ENCODE measurements at places on chromosomes 1 and 21.

DNA sequence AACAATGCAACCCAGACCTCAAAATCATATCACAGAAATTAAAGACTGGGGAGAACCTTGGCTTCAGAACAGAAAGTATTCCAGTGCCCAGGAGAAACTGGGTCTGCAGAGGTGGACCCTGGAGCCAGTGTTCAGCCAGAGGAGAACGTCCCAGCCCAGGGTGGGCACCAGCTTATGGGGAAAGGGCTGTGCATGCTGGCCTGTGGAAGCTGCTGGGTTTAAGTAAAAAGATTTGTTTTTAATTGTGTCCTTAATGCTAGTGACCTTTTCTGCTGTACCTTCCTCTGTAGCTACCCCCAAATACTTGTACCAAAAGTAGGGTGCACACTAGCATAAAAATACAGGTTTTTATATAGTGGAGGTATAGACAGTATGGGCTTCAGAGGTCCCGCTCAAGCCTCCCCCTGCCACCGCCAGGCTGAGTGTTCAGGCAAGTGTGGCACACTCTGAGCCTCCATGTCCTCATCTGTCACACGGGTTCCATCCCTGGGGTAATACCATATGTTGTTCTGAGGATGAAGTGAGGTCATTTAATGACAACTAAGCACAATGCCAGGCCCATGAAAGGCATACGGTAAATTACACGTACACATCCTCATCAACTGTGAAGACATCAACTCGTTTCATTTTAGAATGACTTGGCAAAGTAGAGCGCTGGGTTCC lies 47.0 kb downstream of the SLC37A1 start:
- no peak for DNase-seq

GRCh38 chr1:209648931-209649776 lies 3.1 kb downstream of the LAMB3 start:
- DNase-seq: peak; percentile 91

DNA sequence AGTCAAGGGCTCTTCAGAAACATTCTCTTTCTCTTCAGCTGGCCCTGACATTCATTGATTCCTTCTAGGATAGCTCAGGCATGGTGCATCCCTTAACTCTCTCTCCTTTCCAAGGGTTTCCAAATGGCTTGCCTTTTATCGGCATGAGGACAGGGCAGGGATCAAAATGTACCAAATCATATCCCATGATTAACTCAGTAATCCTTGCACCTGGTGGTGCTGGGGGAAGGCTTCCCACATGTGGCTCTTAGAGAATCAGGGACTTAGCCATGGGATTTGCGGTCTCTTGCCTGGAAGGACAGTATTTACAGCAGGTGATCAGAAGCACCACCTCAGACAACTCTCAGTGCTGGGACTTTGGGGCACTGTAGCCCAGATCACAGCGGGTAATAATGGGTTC lies 46.2 kb upstream of the EDEM3 start:
- no peak for DNase-seq

DNA sequence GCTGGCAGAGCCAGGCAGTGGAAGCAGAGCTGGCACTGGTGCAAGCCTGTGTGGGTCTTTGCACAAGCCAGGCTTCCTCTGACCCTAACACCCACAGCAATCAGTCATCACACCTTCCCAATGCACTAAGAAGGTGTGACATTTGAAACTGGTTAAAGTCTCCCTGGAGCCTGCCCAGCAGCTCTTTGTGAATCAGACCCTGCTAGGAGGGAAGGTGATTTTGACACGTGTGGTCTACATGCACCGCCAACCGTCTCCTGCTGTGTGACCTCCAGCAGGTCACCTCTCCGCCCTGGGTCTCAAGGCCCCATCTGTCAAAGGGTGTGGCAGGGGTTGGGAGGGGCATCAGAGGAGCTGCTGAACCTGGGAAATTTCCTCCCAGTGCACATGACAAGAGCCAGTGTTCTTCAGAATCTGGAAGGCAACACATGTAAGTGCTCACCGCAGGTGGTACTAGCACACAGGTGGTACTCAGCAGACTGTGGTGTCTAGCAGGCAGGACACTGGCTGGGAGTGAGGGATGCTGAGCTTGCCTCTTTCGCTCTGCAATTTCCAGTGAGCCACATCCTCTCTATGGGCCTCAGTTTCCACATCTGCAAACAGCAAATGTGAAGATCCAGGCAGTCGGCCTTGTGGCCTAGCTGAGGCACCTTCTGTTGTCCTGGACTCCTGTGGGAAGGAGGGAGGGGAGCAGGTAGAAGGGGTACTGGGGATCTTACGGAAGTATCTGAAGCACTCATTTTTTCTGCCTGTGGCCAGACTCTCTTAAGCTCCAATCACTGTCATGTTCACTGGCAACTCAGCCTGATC lies 123.2 kb downstream of the DMRTB1 start:
- no peak for DNase-seq

DNA sequence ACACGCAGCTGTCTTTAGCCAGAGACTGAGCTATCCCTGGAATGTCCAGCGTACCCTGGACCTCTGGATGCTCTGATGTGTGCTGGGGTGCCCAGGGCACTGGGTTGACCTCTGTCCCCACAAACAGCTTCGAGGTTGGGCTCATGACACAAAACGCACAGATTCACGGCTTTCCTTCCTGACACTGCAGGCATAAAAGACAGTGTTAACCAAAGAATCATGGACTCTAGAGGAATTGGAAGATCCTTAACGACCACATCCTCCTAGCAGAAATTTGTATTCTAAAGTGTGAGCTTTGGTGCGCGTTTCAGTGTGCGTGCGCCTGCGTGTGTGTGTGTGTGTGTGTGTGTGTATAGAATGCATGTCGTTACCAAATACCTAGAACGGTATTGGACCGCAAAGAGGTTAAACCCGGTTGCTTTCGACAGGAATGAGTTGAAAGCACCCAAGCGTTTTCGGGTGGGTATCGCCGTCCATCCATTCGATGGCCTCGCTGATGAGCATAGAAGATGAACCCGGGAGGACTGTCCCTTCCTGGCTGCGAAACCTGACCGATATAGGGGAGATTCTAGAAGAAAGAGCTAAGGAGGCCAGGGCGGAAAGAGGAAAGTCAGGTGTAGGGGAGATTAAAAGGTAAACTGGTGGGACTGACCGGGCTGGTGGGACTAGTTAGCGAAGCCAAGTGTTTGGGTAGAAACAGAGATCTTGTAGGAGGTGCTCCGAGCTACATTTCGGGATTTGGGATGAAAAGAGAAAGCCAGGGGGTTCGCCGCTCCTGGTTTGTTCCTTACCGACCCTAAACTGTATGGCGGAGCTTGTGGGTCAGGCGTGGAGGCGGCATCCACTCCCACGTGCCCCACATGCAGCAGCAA lies 6.8 kb upstream of the LHX9 start:
- no peak for DNase-seq

GRCh38 chr1:21906173-21907078 lies 30.7 kb downstream of the HSPG2 start:
- DNase-seq: peak; percentile 30

DNA sequence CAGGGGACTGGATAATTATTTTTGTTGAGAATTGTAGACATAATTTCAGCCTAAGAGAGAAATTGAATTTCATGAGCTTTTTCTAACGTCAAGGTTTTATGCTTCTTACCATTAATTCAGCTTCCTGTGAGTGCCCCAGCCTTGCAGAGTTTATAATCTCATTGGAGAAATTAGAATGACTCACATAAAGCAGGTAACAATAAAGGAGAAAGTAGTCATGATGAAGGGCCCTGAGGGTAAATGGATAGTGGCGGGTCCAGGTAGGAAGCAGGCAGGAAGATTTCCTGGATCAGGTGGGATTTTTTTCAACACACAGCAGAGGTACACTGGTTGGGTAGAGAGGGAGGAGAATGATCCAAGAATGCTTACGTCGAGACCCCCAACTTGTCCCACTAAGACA lies 311.4 kb downstream of the BARHL2 start:
- DNase-seq: peak; percentile 71

GRCh38 chr1:182056601-182057366 lies 4.7 kb downstream of the ZNF648 start:
- DNase-seq: no peak

DNA sequence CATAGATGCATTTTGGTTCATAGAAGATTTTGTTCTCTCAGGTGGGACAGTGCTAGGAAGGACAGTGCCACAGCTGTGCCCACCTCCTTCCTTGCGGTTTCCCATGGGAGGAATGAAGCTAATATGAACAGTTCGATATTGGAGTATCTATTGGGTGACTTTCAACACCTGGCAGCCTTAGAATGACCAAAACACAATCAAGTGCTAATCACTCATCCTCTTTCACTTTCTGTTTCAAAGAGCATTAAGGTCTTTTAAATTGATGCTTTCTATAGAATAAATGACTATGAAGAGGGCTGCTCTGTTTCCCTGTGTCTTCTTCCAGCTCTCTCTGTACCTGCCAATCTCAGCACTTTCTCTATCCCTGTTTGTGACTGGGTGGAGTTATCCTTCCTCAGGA lies 784.0 kb downstream of the MRPL39 start:
- no peak for DNase-seq

DNA sequence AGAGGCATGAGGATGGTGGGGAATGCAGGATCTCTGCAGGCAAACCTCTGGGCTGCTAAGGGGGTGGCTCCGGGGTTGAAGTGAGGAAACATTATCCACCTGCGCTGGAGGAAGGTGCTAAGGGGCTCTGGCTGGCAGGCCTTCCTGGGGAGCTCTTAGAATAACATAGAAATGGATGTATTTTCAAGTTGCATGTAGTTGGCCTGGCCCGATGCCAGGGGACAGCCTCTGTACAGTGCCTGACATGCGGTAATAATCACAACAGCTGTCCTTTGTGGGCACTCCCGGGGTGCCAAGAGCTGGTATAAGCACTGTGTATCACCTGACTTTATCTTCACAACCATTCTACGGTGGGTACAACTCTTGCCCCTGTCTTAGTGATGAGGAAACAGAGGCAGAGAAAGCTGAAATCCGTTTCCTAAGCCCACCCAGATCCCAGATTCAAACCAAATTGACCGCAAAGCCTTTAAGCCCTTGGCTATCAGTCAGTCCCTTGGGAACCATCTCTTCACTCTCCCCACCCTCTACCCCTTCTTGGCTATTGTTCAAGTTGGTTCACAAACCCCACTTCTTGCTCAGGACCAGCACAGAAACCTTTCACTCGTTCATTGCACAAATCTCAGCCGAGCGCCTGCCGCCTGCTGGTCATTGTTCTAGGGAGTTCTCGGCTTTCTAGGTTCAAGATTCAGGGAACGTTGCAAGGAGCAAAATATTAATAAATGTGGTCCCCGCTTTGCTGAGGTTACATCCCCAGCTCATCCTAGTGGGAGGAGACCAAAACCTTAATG lies 30.9 kb downstream of the PADI4 start:
- no peak for DNase-seq

GRCh38 chr1:228147151-228147693 lies 2.5 kb upstream of the GJC2 start:
- no peak for DNase-seq

DNA sequence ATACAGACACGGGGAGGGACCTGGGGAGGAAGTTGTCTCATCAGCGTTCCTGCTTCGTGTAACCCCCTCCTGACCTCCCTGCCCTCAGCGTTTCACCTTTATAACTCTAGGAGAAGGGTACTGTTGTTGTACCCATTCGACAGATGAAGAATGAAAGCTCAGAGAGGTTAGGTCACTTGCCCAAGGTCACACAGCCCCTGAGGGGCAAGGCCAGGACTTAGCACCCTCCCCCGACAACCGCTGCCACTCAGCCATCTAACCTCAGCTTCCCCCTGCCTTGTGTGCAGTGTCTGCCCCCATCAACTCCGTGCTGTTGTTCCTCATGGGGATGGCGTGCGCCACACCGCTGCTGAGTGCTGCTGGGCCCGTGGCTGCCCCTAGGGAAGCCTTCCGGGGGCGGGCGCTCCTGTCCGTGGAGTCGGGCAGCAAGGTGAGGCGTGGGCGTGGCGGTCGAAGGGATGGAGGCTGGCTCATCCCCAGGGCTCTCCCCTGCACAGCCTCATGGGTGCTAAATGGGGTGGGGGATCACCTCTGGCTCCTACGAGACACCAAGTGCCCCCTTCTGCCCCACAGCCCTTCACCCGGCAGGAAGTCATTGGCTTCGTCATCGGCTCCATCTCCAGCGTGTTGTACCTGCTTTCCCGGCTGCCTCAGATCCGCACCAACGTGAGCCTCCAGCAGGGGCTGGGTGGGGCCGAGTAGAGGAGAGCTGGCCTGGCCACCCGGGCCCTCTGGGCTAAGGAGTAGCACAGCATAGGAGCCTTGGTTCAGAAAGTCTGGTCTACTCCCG lies 14.0 kb downstream of the SLC66A1 start:
- DNase-seq: no peak

- DNase-seq: no peak
Measured at GRCh38 chr1:99279525-99279924, 15.2 kb downstream of the PLPPR4 start.

GRCh38 chr1:210467440-210468043 lies 138.8 kb downstream of the HHAT start:
- DNase-seq: no peak

- no peak for DNase-seq
Measured at GRCh38 chr1:13538832-13539231, 25.0 kb upstream of the LRRC38 start.

- DNase-seq: peak; percentile 51
Measured at GRCh38 chr1:206839857-206840256, 25.6 kb upstream of the IL20 start.

DNA sequence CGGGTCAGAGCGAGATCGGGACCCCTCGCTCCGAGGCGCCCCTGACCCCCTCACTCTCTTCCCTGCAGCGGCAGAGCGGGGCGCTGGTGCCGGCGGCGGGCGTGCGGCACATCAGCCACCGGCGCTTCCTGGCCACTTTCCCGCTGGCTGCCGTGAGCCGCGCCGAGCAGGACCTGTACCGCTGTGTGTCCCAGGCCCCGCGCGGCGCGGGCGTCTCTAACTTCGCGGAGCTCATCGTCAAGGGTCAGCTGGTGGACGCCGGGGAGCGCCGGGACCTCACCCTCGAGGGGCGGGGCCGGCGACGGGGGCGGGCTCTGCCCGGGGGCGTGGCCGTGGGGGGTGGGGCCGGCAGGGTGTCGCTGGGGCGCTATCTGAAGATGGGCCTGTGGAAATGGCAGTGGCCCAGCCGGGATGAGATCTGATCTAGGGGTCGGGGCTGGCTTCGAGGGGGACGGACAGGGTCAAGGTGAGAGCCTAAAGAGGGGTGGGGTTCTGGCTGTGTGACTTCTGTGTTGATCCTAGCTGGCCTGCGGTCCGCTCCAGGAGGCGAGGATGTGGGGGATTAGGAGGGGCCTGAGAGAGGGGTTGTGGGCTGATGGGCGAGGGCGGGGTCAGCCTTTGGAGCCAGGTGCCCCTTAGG lies 23.6 kb downstream of the PTPRU start:
- DNase-seq: no peak

DNA sequence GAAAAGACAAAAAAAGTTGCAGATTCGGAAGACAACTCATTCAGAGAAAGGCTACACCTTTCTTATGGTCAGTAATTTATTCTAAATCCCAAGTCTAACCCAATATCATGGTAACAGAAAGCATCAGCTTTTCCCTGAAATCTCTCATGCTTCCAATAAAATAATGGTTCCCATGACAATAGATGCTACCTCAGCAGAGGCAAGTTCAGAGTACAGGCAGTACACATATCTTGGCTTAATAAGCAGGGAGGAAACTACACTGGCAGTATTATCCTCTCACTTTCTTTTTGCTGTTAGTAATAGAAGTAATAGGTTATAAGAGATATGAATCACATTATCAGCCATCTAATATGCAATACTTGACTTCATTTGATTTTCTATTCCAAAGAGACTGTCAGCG lies 137.1 kb downstream of the DPYD start:
- no peak for DNase-seq

GRCh38 chr1:236035681-236036101 lies 29.2 kb downstream of the NID1 start:
- no peak for DNase-seq

Data from bronchial epithelial cell (primary cell).